Activated T-helper 1 cell treated with anti-CD3 and anti-CD28 coated beads, Interleukin-12 subunit alpha, Interleukin-12 subunit beta, Interleukin-2, Interleukin-4 antibody, amounts not matched to agents 30 ng/mL and 10 ng/mL and 1 ng/mL, durations not matched to agents 14 hours and 24 hours and 36 hours (primary cell): ENCODE measurements at places on chromosomes 7 and 10.

DNA sequence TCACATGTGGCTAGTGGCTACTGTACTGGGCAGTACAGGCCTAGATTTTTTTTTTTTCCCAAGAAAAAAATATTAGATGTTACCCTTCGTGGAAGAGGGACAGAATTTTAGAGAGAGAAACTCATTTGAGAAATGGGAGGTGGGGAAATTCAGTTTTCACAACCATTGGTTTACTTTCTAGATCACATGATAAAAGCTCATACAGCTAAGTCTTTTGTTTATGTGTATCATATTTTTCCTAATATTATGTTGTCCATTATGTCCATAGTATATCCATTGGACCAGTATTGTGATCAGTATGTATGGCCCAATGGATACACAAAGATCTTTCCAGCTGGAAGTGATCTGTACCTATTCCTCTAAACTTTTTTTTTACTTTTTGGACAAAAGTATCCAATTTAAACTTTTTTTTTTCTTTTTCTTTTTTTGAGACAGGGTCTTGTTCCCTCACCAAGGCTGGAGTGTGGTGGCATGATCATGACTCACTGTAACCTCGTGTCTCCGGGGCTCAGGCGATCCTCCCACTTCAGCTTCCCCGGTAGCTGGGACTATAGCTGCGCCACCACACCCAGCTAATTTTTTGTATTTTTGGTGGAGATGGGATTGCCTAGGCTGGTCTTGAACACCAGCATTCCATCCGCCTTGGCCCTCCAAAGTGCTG, 4.1 kb downstream of the CALU start:
- DNase-seq = no peak

- no peak for DNase-seq
These were observed 13.5 kb upstream of the TSPAN13 start for GRCh38 chr7:16739863-16740622.

GRCh38 chr10:69372126-69372980, 44.4 kb downstream of the TACR2 start:
- no peak for DNase-seq

GRCh38 chr10:109430799-109431198, 492.5 kb downstream of the XPNPEP1 start:
- DNase-seq = no peak

GRCh38 chr10:44966129-44966815, 6.7 kb downstream of the RASSF4 start:
- DNase-seq = no peak

GRCh38 chr10:92124616-92125143, 166.2 kb downstream of the CPEB3 start:
- DNase-seq = no peak
